NCI-H1694 (cell line): ENCODE measurements at places on chromosomes 1 and 21.

DNA sequence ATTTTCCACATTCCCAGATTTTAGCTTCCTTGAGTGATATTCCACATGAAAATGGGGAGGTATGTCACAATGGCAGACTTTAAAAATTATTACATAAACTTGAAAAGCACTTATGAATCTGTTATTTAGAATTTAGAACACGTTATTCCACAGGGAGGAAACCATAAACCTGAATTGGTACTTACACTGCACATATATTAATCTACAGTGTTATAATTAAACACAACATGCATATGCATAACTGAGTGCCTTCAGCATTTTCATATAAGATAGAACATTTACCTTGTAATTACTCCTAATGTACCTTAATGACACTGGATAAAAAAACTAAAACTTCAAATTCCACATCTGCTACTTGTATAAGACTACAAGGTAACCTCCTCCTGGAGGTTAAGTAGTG lies 9.8 kb downstream of the ARHGAP29 start:
- no peak for DNase-seq

GRCh38 chr1:97849345-97850340 lies 71.2 kb downstream of the DPYD start:
- no peak for DNase-seq

- DNase-seq: no peak
These were observed 17.5 kb upstream of the C1orf105 start for GRCh38 chr1:172402878-172403569.

- DNase-seq: peak; percentile 50
These were observed 40.4 kb downstream of the RIMS3 start for GRCh38 chr1:40625076-40625475.

DNA sequence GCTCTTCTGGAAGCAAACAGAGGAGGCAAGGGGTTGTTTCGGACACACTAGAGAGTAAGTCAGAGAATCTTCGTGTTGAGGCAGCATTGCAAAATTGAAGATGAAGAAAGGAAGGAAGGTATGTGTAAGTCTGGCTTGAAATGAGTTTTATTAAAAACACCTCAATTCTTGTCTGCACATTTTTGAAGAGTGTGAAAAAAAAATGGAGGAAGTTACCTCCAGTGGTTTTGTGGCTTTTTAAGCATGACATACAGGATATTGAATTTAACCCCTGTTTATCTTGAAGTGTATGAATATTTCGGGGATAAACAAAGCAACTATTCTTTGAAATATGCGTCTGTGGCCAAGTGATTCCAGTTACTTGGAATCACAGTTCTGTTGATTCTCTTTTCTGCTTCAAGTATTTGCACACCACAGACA lies 203.2 kb upstream of the SGIP1 start:
- DNase-seq: no peak

DNA sequence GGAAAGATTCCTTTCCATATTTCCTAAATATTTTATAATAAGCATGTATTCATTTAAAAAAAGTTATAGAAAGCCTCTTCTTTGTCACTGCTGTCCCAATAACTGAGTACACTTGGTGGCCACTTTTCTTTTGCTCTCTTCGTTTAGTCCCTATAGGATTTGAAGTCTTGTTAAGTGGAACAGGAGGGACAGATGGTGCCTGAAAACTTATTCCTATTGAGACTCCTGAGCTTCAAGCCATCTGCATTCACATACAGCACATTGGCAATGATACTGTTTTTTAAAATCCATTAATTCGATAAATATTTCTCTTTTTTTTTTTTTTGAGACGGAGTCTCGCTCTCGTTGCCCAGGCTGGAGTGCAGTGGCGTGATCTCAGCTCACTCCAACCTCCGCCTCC lies 2.0 kb upstream of the ZBTB40 start:
- DNase-seq: no peak

DNA sequence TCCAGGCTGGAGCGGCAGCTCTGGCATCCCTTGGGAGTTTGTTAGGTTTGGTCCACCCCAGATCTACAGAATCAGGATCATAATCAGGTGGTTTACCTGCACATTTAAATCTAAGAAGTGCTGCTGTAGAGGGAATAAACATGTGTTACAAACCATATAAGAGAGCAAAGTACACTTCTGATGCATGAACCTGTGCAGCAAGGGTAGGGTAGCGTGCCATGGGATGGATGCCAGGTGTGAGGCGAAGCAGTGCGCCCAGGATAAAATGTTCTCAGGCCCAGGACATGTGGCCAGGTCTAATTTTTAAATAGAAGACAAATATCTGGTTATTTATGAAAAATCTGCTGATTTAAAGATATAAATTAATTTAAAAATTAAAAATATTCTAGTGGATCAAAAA lies 308.8 kb upstream of the USP24 start:
- no peak for DNase-seq

GRCh38 chr1:7317888-7318287 lies 453.2 kb upstream of the VAMP3 start:
- DNase-seq: no peak

- no peak for DNase-seq
These were observed 8.5 kb downstream of the PRCC start for GRCh38 chr1:156775799-156776198.

DNA sequence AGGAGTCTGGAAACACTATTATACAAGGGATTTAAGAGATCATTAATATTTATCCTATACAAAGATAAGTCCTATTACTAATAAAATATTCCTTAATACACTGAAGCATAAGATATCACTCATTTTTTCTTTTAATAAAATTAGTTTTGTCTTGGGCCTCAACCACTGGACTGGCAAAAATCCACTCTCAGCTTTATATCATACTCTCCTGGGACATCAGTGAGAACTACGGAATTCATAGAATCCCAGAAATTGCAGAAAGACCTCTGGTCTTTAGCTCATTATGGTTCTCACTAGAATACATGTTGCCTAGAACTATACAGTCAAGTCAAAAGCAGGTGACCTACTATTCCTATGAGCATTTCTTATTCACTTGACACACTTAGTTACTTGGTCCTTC lies 285.0 kb downstream of the LRRC40 start:
- DNase-seq: no peak

GRCh38 chr1:109513110-109513710 lies 3.7 kb upstream of the AMIGO1 start:
- no peak for DNase-seq

GRCh38 chr1:164325786-164326185 lies 233.2 kb upstream of the PBX1 start:
- DNase-seq: no peak

DNA sequence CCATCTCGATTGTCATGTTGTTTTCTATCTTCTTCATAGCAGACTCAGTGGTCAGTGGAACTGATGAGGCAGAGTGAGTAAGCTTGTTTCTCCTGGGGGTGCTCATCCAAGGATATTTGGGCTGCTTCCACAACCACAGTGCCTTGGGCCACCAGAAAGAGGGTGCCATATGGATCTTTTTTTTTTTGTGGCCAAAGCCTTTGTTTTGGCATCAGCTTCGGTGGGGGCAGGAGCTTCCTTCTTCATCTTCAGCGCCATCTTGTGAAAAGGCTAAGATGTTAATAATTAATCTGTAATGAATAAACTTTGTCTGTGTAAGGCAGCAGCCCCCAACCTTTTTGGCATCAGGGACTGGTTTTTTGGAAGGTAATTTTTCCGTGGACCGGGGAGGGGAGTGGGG lies 6.6 kb upstream of the PLPP3 start:
- DNase-seq: no peak

DNA sequence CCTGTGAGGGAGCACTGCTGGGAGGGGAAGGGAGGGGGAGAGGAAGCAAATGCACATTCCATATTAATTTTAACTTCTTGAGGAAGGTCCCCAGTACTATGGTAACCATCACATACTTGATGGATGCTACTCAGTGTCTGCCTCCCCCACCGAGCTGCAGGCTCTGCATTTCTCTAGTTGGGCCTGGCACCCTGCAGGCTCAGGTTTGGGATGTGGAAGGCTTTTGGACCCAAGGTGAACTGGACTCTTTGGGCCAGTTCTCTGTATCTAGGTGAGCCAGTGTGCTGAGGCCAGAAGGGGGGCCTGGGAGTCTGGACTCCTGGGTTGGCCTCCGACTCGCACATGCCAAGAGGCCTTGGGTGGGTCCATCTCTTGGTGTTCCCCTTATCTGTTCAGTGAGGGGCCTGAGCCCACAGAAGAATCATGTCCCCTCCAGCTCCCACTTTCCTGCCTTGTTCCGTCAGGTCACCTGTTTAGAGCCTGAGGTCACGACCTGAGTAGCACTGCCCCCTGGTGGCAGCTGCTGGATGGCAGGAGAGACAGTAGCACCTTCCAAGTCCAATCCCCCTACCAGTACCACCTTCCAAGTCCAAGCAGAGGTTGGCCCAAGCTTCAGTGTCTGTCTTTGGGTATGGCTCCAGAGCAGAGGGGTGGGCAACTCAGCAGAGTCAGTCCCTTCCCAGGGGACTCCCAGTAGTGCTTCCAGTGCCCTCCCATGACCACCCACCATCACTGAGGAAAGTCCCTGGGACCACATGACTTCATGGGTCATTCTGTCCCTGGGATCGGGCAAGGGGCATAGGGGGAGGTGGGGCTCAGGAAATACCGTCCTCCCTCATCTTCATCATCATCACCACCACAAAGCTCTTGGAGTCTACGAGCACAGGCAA lies 241.8 kb downstream of the TRABD2B start:
- no peak for DNase-seq

DNA sequence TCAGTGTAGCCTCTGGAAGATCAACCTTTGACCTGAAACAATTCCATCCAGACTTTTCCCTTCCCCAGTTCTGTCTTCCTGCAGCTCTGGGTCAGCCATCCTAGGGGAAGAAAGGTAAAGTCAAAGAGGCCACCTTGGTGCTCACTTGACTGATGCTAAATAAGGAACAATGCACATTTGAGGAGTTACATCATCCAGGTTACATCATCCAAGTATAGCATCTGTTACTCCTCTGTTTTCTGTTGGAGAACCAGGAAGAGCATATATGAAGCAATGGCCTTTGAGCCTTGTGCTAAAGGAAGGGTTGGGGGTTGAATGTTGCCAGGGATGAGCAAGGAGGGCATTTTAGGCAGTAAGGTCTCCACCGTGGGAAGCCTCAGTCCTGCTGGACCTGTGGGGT lies 3.1 kb upstream of the DSCAM start:
- DNase-seq: no peak

DNA sequence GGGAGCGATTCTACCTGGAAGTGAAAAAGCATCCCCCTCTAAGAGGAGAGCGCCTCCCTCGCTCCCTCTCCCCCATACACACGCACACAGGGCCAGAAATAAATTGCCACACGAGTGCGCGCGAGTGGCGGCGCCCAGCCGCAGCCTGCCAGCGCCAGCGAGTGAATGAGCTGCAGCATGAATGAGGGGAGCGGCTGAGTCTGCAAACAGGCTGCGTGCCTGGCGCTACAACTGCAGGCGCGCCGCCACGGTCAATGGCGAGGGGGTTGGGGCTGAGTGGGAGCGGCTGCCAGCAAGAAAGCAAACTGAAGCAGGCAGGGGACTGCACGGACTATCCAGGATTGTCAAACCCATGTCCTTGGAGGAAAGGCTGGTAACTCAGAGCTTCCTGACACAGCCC lies 2.2 kb downstream of the CAMK1G start:
- peak; percentile 22 for DNase-seq

DNA sequence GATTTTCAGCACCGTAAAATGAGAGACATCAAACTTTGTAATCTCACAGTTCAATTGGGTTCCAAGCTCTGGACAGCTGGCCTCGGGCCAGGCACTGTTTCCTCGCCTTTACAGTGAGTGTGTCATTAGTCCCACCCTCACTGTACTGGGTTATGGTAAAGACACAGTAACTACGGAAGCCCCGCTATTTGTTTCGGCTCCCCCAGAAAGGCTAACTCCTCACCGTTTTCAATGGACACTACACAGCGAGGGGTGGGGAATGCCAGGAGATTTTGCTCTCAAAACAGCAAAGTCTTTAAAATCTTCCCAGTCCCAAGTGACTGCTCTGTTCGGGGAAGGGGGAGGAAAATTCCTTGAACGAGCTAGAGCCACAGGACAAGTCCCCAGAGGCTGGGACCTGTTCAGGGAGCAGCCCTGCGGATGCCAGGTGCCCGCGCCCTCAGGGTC lies 757 bp upstream of the SPSB1 start:
- no peak for DNase-seq

DNA sequence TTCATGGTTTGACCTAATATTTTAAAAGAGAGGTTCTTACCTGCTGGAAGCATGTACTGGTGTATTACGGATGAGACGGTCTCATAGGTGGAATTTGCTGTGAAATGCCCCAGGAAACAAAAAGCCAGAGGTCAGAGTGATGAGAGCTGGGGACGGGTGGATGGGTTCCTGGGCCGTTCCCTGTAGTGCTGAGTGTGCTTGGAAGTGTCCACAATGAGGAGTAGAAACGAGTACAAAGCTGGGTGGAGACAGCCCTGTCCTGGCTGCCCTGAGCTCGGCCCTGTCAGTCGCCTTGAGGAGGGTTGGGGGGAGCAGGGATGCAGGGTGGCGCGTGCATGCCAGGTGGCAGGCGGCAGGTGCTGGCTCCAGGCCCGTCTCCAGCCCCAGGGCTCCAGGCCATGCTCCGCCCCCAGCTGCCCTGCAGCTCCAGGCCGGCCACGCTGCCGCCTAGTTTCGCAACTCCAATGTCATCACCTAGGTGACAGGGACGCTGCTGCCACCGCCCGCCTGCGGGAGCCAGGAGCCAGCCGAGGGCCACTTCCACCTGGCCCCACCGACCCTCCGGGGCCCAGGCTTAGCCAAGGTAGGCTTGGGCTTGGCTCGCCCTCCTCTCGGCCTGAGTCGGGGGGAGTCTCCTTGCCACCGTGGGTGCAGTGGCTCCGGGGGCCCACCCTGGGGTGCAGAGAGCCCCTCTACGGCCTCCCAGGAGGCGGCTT lies 16.4 kb downstream of the TP73 start:
- DNase-seq: no peak
